Lung microvascular endothelial cell (primary cell): ENCODE measurements at places on chromosomes 7 and 10. TPM values are rescaled to one million over a fixed set of nuclear protein-coding genes. Genes with fewer than 3 reads are reported as not detected.

The BMPER gene
- 0.40 and 0.44 TPM in 2 replicates for total RNA-seq

The MOGAT3 gene
- total RNA-seq = not detected in 2 replicates

The FBXO24 gene
- total RNA-seq = under 0.01 and 0.20 TPM in 2 replicates

The WEE2 gene
- under 0.01 TPM in 2 replicates for total RNA-seq

The TSPAN12 gene
- 46.9 and 148 TPM in 2 replicates for total RNA-seq

The FEZF1 gene
- not detected in 2 replicates for total RNA-seq

DNA sequence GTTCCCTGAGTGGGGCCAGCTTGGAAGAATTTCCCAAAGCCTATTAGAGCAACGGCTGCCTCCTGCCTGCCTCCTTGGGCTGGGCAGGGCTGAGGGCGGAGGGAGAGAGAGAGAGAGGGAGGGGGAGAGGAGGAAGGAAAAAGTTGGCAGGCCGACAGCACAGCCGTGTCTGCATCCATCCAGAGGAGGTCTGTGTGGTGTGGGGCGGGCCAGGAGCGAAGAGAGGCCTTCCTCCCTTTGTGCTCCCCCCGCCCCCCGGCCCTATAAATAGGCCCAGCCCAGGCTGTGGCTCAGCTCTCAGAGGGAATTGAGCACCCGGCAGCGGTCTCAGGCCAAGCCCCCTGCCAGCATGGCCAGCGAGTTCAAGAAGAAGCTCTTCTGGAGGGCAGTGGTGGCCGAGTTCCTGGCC lies at the start of gene AQP1:
Gene AQP1, plus strand, starts transcription at position 293 of the 409 bp plus-strand sequence. Its CDS starts 57 bp downstream, at position 350.
- DNase-seq = no peak

- DNase-seq = no peak
These were observed 150.8 kb downstream of the PFKFB3 start for GRCh38 chr10:6353526-6353925.

DNA sequence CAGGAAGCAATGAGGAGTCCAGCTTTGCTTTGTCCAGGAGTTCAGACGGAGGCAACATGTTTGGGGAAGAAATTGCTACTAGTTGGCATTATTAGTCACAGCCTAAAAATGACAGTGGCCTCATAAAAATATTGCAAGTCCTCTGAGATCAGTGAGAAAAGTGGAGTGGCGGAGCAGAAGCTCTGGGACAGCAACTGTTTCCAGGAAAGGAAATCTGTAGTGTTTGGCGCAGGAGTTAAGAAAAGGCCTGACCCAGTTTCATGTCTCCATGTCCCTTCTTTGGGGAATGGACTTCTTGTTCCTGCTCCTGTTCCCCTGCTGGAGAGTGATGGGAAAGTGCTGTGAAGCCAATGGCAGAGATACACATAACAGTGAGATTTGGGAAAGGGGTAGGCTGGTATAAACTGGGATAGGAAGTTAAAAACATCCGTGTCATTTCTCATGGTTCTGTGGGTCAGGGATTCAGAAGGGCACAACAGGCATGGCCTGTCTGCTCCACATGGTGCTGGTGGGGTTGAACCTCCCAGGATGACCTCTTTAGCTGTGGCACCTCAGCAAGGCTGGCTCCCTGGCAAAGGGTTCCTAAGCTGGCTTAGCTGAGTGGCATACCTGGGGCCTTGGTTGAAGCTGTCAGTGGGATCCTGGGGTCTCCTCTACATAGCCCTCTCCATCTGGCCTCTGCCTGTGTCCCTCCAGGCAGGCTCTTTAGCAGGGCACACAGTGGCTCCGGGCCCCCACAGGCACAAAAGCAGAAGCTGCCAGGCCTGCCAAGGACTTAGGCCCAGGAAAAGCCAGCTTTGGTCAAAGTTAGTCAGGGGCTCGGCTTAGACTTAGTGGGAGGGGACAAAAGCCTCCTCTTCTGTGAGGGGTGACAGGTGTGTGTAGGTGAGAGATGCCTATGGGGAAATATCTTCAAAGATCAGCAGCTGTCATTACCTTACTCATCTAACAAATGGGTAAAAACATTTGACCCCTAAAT lies 77.7 kb downstream of the WDFY4 start:
- DNase-seq = no peak

DNA sequence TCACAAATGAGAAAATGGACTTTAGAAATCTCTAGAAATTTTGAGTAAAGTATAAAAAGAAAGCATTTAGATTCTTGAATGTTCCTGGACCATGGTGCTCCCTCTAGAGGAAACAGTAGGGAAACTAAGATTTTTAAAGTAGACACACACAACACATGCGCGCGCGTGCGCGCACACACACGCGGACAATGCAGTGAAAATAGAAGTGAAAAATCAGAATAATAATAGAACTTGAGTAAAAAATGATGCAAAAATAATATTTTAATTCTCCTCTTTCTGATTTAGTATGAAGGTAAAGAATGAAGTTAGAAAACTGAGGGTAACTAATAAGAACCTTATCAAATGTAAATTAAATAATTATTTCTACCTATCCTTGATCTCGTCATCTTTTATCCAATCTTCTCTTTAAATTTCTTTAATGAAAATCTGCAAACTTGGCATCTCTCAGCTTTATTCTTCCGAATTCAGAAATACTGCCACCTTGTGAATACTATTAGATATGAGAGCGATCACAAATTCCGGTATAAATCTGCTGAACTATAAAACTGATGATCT lies 117.0 kb upstream of the AMPH start:
- DNase-seq = peak; percentile 20

GRCh38 chr10:3036155-3037021 lies 31.0 kb upstream of the PFKP start:
- DNase-seq = no peak

DNA sequence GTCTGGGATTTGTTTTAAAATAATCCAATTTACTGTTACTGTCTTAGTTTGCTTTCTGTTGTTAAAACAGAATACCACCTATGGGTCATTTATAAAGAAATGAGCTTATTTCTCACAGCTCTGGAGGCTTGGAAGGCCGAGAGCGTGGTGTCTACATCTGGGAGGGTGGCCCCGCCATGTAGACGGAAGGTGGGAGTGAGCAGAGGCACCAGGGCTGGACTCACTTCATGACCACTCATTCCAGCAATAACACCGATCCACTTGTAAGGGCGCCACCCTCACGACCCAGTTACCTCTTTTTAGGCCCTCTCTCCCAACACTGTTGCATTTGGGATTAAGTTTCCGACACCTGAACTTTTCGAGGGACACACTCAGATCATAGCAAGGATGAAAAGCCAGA lies 36.2 kb upstream of the CFAP46 start:
- DNase-seq = no peak

GRCh38 chr10:31123946-31124345 lies 92.3 kb upstream of the ZNF438 start:
- no peak for DNase-seq

- DNase-seq = no peak
These were observed 535.5 kb downstream of the GPAM start for GRCh38 chr10:111648046-111648445.

DNA sequence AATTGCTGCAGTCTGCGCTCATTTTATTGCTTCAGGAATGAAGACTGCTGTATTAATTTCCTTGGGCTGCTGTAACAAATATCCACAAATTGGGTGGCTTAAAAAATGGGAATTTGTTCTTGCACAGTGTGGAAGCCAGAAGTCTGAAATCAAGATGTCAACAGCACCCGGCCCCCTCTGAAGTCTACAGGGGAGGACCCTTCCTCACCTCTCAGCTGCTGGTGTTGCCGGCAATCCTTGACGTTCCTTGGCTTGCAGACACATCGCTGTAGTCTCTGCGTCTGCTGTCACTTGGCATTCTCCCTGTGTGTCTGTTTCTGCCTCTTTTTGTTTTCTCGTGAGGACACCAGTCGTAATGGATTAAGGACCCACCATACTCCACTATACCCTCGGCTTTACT lies 166.2 kb downstream of the PTPN20 start:
- DNase-seq = no peak

- peak; percentile 95 for DNase-seq
These were observed 284.7 kb upstream of the AKR1E2 start for GRCh38 chr10:4541292-4541691.

DNA sequence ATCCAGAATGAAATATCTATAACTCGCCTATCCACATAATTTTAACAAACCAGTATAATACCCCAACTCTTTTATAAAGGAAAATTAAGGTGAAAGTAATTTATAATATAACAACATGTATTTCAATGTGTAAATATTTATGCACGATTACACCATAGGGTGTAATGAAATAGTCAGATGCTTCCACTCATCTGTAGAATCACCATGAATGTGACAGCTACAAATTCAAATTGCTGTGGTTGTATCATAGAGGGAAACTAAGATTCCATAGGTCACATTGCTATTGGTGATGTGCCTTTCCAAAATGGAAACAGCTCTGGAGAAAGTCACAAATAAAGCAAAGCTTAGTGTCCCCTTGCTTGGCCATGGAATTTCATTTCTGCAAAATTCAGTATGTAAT lies 95.7 kb downstream of the CPED1 start:
- DNase-seq = no peak

DNA sequence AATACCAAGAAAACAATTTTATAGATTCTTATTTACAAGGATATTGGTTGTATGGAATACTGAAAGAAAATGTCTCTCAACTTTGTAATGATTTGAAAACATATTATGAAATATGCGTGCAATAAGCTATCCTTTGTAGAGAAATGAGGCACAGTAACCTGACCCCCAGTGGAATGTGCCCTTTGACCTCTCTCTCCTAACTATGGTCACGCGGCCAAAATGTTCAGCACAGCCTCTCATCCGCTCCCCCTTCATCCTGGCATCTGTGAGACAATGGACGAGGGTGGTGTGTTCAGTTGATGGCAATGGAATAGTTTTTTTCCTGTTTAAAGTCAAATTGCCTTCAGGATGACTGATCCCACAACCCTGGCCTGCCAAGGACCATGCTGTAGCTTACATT lies 13.3 kb downstream of the BEND7 start:
- DNase-seq = no peak

- DNase-seq = no peak
These were observed 23.6 kb upstream of the ADCYAP1R1 start for GRCh38 chr7:31028417-31028992.
